ENCODE measurements at places on chromosomes 12 and 14. TPM values are rescaled to one million over a fixed set of nuclear protein-coding genes. Genes with fewer than 3 reads are reported as not detected.

GRCh38 chr12:76383988-76384387, 35.8 kb upstream of the BBS10 start:
- no peaks in the 10 kb centered on the region for H3K4me1 ChIP-seq
- no peaks in the 10 kb centered on the region for H3K27me3 ChIP-seq
- H3K36me3 ChIP-seq = no peaks in the 10 kb centered on the region

C14orf180 gene
- total RNA-seq = not detected

GRCh38 chr12:7128681-7129286, at the start of gene RBP5:
Gene RBP5, minus strand, starts transcription at chr12:7128889. Its CDS starts 114 bp downstream, at chr12:7128775.
- peak within 1 kb of the TSS; percentile 79 for H3K27ac ChIP-seq
- peak within 1 kb of the TSS; percentile 51 for H3K4me3 ChIP-seq
- peaks cover 21% of the 10 kb centered on the region for H3K4me1 ChIP-seq
- H3K36me3 ChIP-seq = no peaks in the 10 kb centered on the region

PLEKHD1 gene
- total RNA-seq = 0.55 TPM

DNA sequence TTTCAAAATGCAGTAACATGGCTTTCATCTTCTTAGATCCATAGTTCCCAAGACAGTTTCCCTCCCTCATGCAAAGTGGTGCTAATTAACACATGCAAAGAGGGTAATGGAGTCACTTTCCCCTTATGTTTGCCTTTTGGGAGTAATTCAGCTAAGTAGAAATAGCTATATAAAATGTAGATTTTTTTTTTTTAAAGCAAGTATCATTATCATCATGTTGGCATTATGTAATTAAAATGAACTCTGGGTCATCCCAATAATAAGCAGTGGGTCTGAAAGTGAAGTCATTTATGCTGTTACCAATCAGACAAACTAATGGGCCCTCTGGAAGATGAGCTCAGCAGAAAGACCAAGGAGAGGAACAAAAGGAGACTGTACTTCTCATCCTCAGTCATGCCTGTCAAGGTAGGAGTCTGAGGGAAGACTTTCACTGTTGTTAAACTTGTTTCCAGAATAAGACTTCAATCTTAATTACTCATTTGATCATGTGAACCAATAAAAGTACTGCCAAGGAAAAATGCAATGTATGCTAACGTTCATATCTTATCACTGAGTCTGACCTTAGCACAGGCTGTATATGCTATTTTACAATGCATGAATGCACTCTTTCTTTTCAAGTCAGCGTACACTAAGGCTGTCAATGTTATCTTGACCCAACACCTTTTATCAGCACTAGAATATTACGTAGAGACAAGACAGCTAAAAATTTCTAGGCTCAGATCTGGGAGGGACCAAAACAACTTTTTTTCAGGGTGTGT, 26.8 kb downstream of the AREL1 start:
- no peaks in the 10 kb centered on the region for H3K36me3 ChIP-seq
- H3K4me3 ChIP-seq = no peak overlapping the region
- H3K27me3 ChIP-seq = no peaks in the 10 kb centered on the region
- DNase-seq = no peak
- H3K4me1 ChIP-seq = no peaks in the 10 kb centered on the region
- no peak overlapping the region for H3K27ac ChIP-seq

DNA sequence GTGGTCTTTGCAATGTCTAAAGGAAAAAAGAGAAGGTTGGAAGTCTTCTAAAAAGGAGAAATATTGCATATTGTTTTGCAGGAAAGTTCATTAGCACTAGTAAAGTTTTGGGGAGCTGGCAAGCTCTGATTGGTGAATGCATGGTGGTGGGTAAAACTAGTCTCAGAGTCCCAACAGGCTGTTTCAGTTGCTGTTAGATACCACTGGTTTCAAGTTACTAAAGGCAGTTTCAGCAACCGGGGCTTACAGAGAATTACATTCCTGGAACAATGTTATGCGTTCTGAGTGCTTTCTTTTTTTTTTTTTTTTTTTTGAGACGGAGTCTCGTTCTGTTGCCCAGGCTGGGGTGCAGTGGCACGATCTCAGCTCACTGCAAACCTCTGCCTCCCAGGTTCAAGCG, 208.2 kb downstream of the EPS8 start:
- no peak overlapping the region for H3K27ac ChIP-seq
- no peaks in the 10 kb centered on the region for H3K27me3 ChIP-seq
- no peaks in the 10 kb centered on the region for H3K36me3 ChIP-seq
- H3K4me3 ChIP-seq = no peak overlapping the region
- H3K4me1 ChIP-seq = no peaks in the 10 kb centered on the region
- DNase-seq = no peak

DNA sequence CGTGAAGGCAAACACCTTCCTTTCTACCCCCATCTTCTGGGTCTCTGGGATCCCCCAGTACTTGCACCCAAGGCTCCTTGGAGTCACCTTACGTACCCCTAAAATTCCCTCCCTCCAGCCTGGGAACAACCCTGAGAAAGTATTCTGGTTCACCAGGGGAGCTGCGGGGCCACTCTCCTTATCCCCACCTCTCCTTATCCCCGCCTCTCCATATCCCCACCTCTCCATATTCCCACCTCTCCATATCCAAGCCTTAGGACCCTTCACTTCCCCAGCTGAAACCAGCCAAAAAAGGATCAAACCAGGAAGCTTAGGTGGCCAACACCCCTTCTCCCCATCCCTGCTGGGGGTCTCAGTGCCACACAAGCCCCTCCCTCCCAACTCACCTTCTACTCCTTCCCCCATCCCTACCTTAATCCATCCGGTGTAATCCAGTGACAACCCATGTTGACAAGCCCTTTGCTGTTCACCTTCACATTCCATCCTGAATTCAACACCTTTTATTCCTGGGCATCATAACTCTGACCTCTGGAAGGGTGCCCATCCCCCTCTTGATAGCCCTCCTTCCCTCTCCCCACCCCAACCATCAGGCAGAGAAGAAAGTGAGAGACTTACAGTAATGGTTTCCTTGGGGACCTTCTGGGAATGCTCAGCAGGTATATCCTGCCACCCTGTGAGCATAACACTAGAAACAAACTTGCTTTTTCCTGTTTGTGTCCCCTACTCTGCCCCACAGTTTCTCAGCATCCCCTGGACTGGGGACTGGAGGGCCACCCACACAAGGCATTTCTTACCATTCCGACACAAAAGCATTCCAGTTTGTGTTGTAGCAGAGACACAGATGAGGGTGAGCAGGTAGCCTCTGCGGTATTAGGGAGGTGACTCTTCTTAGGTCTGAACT, 1.6 kb upstream of the MSI1 start:
- H3K4me3 ChIP-seq = no peak overlapping the region
- peaks cover 53% of the 10 kb centered on the region for H3K27me3 ChIP-seq
- no peaks in the 10 kb centered on the region for H3K36me3 ChIP-seq
- H3K4me1 ChIP-seq = peaks cover 19% of the 10 kb centered on the region
- DNase-seq = no peak

SCNN1A gene
- 7.2 TPM for total RNA-seq

SIX4 gene
- 2.7 TPM for total RNA-seq

DNA sequence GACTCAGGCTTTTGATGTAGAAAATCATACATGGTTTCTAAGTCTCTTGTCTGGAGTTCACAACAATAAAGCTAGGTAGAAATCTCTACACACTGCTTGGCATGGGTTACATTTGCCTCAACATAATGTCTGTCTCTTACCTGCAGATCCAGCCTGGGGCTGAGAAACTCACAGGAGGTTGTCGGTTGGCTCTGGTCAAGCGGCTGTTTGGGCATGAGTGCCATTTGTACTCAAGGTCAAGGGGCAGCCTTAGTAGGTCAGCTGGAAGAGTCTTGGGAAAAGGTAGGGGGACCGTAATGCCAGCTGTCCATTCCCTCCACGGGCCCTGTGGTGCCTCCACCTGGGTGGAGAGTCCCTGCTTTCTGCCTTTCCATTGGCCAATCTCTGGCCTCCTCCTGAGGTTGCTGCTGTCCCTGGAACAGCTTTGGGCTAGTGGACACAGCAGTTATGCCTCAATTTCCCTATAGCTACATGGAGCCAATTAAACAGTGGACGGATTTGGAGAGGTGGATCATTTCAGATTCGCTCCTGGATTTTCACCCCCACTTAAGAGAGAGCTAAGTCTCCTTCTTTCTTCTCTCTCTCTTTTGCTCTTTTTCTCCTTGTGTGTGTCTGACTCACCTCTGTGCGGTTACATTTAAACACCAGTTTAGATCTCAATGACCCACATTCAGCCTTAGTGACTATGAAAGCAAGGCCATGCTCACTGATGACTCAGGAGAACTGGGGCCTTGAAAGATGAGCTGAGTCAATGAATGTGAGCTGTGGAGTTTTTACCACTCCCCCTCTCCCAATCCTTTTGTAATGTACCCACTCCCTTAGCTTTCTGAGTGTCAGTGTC, 132.8 kb upstream of the HIF1A start:
- DNase-seq = no peak
- H3K27ac ChIP-seq = peak overlapping the region; percentile 78
- H3K27me3 ChIP-seq = no peaks in the 10 kb centered on the region
- H3K36me3 ChIP-seq = no peaks in the 10 kb centered on the region

GRCh38 chr12:25271486-25272098, 20.9 kb upstream of the KRAS start:
- H3K36me3 ChIP-seq = no peaks in the 10 kb centered on the region
- DNase-seq = no peak
- H3K27ac ChIP-seq = no peak overlapping the region
- peaks cover 14% of the 10 kb centered on the region for H3K4me1 ChIP-seq
- H3K4me3 ChIP-seq = no peak overlapping the region

Measured in sigmoid colon (tissue), 7 donors.